ENCODE measurements at places on chromosomes 3 and 15. TPM values are rescaled to one million over a fixed set of nuclear protein-coding genes. Genes with fewer than 3 reads are reported as not detected.

Gene SCG3
- total RNA-seq = not detected

Gene FBXL22
- total RNA-seq = 31.0 TPM

DNA sequence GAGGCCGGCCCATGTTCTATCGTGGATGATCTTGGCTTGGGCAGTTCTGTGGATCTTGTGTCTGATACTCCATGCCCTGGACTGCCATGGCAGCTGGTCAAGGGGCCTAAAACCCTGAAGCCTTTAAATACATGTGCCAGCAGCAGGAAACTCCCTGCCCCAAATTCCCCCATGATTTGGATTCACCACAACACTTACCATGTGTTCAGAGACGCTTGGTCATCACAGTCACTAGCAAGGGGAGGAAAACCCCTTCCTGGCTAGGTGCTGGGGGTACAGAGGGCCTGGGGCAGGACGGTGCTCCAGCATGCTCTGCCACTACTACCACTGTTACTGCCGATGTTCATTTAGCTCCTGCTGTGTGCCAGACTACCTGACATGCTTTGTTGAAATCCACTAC lies 94.4 kb downstream of the DNAJB8 start:
- DNase-seq = no peak

DNA sequence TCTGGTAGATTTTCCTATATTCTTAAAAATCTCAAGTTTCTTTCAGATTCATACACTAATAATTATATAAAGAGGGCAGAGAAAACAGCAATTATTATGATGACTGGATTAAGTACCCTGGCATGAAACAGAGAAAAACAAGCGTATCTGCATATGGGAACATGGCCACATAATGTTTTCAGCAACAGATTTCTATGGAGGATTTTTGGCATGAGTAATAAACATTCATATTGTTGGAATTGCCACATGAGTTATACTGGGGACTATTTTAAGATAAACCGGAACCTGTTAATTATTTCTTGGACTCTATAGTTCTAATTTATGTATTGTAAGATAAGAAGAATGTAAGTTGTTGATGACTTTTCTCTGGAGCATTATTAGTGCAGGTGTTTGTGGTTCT lies 112.7 kb downstream of the OXSM start:
- no peak for DNase-seq

DNA sequence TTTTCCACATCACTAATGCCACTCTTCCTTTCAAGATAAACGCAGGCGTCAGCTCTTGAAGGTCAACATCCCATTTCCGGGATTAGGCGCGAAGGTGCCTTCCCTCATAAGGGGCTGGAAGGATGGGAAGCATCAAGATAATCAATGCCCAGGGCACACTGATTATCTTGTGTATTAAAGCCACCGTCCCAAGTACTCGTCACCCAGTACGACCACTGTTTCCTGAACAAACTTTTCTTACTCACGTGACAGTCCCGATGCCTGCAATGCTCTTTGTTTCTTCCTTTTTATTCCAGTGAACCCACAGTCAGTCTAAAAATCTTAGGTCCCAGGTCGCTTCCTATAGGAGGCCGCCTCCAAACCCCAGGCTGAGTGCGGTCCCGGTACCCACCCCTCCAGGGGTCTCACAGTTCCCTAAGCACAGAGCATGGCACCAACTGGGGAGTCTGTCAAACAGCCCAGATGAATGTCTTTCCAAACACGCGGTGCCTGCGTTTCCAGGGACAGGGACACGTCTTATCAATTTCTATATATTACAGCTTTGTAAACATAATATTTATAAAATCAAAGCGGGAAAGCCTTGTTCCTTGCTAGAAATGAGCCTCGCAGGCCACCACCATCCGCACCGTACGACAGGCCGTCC lies 589 bp downstream of the ANAPC13 start:
- peak; percentile 95 for DNase-seq

DNA sequence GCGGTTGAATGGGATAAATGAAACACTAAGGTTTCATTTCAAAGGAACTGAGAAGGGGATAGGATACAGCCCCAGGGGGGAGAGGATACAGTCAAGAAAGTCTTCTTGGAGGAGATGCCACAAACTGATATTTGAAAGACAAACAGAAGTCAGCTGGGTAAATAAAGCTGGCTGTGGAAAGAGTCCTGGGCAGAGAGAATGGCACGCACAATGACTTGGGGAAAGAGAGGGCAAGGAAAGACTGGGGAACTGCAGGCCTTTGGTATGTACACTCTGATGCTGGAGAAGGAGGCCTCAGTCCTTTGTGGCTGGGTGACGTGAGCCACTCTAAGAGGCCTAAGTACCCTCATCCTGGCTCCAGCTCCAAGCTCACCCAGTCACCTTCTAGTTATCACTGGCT lies 45.2 kb upstream of the LMCD1 start:
- DNase-seq = no peak

- no peak for DNase-seq
Observed at GRCh38 chr15:76401285-76401684, 64.7 kb downstream of the ISL2 start.

DNA sequence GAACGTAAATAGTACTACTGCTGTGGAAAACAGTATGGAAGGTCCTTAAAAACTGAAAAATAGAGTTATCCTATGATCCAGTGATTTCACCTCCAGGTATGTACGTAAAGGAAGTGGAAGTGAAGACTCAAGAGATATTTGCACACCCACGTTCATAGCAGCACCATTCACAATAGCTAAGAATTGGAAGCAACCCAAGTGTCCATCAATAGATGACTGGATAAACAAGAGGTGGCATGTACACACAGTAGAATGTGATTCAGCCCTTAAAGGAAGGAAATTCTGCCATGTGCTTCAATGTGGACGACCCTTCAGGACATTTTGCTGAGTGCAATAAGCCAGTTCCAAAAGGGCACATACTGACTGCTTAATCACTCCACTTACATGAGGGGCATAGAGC lies 188.3 kb downstream of the APBA2 start:
- DNase-seq = no peak

DNA sequence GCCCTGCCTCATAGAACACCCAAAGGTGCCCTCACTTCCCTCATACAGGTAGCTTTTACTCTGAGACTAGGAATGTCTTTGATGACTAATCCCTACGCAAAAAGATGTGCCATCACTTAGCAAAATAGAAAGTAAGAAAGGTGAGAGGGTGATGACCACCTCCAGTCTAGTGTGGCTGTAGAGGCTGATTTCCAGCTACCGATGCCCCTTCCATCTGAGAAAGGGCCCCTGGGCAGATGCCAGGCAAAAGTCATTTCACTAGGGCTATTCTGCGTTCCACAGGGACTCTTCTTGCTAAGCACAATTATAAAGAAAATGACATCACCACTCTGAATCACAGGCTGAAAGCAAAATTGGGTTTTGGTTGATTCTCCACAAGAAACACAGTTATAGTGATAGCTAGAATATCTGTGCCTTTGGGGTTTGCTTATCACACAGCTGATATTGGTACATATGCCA lies 77.4 kb downstream of the RBPMS2 start:
- DNase-seq = no peak

DNA sequence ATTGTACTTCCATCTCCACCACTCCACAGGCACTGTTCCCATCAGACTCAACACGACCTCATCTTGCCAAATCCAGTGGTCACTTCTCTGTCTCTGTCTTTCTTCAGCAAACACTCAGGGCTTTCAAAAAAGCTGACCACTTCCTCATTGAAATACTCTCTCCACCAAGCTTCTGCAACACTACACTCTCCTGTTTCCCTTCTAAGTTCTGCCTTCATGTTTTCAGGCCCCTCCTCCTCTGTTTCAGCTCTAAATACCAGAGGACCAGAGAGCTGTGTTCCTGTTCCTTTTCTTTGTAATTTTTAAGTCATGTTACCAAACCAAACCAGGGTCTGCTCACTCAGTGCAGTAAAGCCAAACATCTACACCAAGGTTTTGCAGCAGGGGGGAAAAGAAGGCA lies 33.8 kb upstream of the ACP3 start:
- DNase-seq = no peak

DNA sequence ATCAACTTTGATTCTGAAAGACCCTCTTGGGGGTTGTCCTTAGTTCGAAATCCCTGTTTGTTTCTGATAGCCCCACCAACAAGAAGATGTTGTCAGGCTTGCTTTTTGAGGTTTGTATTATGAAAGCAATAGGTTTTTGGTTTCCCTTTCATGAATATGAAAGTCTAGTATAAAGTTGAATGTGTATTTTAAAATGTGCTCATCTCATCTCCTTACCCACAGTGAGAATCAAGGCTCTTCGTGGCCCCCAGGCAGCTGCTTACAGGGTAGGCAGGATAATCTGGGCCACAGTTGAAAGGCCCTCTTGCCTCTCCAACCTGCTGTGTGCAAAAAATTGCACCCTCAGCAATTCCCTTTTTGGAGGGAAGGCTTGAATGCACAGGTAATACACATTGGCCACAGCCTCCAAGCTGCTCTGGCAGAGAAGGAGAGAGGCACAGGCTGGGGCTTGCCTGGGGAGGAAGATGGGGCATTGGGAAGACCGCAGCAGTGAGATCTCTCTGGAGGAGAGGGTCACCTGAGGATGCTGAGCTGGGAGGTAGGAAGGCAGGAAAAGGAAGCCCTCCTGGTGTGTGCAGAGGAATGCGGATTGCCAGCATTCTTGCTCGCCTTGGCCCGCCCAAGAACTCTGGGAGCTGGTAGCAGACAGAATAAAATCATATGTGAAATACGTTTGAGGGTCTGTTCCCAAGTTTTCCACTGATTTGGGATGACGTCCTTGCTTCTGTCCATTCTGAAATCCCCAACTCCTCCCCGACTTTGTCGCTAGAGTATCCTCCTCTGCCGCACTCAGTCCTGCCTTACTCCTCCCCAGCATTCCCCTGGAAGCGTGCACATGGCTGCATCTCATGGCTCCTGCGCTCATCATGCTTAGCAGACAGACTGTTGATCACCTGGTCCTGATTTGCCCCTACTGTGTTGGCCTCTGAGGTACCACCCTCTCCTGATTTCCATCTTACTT lies 196.4 kb downstream of the RPLP1 start:
- DNase-seq = no peak

- no peak for DNase-seq
Observed at GRCh38 chr3:142863930-142864920, 24.7 kb downstream of the PCOLCE2 start.

GRCh38 chr3:15726043-15726442 lies 71.7 kb downstream of the ANKRD28 start:
- DNase-seq = no peak
